Activated T-helper 1 cell treated with anti-CD3 and anti-CD28 coated beads, Interleukin-12 subunit alpha, Interleukin-12 subunit beta, Interleukin-2, Interleukin-4 antibody, amounts not matched to agents 30 ng/mL and 10 ng/mL and 1 ng/mL, durations not matched to agents 14 hours and 24 hours and 36 hours (primary cell): ENCODE measurements at places on chromosomes 7 and 10.

- DNase-seq = no peak
- peaks cover 2% of the 10 kb centered on the region for H3K27me3 ChIP-seq
- H3K4me3 ChIP-seq = no peak overlapping the region
- H3K27ac ChIP-seq = no peak overlapping the region
These were observed 59.6 kb upstream of the MKX start for GRCh38 chr10:27805180-27805579.

DNA sequence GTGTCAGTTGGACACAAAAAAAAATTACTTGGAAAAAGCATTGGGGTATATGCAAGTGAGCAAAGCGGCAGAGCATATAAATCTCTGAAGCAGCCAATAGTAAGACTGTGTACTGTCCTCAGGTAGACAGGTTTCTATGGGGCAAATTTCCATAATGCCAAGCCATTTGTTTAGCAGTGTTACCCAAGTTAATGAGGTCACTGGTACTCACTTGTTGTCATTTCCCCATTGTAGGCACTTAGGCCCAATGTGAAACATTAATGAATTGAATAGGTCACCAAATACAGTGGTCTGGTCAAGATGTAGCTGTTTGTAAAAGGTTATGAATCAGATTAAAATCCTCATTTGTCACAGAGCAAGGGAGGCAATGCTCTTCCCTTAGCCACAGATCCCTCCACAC is 27.5 kb downstream of the HOXA1 start:
- H3K36me3 ChIP-seq = no peaks in the 10 kb centered on the region
- H3K4me1 ChIP-seq = no peaks in the 10 kb centered on the region
- H3K4me3 ChIP-seq = no peak overlapping the region
- H3K27me3 ChIP-seq = peaks cover 4% of the 10 kb centered on the region

DNA sequence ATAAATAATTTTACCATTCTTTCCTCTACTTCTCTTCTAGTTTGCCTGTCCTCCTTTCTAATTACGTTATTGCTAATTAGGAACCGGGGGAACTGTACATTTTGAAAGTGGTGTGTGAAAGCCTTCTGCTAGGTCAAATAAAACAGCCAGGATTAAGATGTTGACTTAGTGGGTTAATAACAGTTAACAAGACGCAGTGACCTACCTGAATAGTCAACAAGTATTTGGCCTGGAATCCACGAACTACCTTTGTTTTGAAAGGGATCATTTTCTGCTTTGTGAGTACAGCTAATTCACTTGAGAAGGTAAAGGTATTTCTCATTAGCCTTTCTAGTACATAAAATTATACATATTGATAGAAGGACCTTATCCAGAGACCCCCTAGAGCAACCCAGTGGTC is 139.9 kb downstream of the COL28A1 start:
- DNase-seq = no peak
- H3K36me3 ChIP-seq = no peaks in the 10 kb centered on the region
- H3K4me1 ChIP-seq = no peaks in the 10 kb centered on the region
- no peak overlapping the region for H3K27ac ChIP-seq
- no peak overlapping the region for H3K4me3 ChIP-seq

DNA sequence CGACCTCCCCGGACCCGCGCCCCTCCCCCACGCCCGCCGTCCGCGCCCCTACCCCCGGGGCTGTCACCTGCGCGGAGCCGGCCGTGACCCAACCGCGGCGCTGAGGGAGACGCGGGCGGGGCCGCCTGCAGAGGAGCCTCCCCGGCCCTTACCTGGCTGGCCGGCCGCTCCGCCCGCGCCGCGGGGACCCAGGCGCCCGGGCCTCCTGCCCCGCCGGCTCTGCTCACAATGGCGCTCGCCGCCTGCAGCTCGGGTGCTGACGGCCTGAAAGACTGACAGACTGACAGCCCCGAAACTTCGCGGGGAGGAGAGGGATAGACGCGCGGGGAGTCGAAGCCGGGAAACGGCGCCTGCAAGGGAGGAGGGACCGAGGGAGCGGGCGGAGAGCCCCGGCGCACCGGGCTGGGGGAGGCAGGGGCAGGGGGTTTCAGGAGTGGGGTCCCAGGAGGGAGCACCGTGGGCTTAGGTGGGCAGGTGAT is 393 bp downstream of the ZNF467 start:
- H3K4me1 ChIP-seq = no peaks in the 10 kb centered on the region
- peak overlapping the region; percentile 66 for H3K4me3 ChIP-seq
- H3K27ac ChIP-seq = no peak overlapping the region
- DNase-seq = no peak

DNA sequence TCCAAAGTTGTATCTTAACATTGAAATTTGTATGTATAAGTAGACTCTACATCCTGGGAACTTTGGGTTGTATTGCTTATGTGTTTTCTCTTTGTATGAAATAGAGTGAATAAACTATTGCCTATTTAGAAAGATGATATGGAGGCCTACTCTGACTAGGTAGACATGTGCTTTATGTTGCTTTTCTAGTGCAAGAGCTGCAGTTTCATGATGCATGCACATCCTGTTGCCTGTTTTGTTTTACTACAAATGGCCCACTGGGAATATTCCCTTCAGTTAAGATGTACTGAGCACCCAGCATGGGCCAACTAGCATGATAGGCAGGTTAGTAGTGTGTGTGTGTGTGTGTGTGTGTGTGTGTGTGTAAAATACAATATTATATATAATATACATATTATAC is 282.1 kb upstream of the LRGUK start:
- H3K27ac ChIP-seq = no peak overlapping the region
- H3K4me3 ChIP-seq = no peak overlapping the region
- H3K4me1 ChIP-seq = no peaks in the 10 kb centered on the region
- H3K36me3 ChIP-seq = no peaks in the 10 kb centered on the region
- H3K27me3 ChIP-seq = no peaks in the 10 kb centered on the region
- DNase-seq = no peak

- H3K4me1 ChIP-seq = no peaks in the 10 kb centered on the region
- H3K36me3 ChIP-seq = peaks cover 19% of the 10 kb centered on the region
- H3K27ac ChIP-seq = no peak overlapping the region
- H3K4me3 ChIP-seq = no peak overlapping the region
These were observed 80.4 kb downstream of the CLEC2L start for GRCh38 chr7:139603896-139604295.

DNA sequence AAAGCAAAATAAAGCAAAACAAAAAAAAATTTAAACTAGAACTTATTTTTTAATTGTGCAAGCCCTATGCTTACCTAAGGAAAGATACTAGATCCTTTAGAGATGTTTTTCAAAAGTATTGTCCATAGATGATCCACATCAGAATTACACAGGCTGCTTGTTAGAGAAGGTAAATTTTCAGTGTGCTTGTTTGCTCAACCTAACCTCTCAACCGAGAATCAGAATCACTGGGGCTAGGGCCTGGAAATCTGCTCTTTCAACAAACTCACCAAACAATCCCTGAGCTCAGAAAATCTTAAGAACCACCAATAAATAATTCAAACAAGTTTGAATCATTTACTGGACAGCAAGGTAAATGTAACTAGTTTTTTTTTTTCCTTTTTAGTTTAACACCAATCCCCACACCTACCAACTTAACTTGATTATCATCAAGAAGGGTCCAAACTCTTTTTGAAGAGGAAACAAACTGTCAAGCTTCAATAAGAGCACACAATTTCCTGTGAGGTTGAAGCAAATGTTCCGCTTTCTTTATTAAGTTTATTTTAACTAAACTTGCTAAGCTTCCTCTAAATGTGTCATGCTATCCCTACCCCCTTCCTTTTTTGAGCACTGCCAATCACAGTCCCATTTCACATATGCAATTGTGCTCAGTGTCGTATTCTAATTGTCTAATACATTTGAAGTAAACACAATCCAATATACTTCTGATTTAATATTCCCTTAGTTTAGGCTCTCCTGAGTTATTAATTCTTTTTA is 7.4 kb upstream of the TSPAN33 start:
- peaks cover 22% of the 10 kb centered on the region for H3K4me1 ChIP-seq
- no peaks in the 10 kb centered on the region for H3K36me3 ChIP-seq
- peaks cover 4% of the 10 kb centered on the region for H3K27me3 ChIP-seq
- DNase-seq = no peak
- H3K4me3 ChIP-seq = no peak overlapping the region
